ENCODE measurements at places on chromosomes 11 and 22.

- DNase-seq: no peak
Measured at GRCh38 chr11:69603111-69603836, 37.7 kb upstream of the CCND1 start.

GRCh38 chr11:794766-795633 is 3.1 kb downstream of the SLC25A22 start:
- no peak for DNase-seq

GRCh38 chr11:79902493-79902892 is 461.7 kb upstream of the TENM4 start:
- no peak for DNase-seq

- DNase-seq: no peak
Measured at GRCh38 chr11:28910926-28911325, 802.7 kb downstream of the METTL15 start.

- DNase-seq: no peak
Measured at GRCh38 chr11:117932426-117932825, 3.2 kb upstream of the TMPRSS13 start.

- DNase-seq: peak; percentile 2
Measured at GRCh38 chr22:49620003-49620556, 207.6 kb downstream of the BRD1 start.

All from BE2C (cell line).